ENCODE measurements at places on chromosomes 3 and 15.

- no peak for DNase-seq
Observed at GRCh38 chr15:88487796-88488523, 20.5 kb downstream of the MRPS11 start.

DNA sequence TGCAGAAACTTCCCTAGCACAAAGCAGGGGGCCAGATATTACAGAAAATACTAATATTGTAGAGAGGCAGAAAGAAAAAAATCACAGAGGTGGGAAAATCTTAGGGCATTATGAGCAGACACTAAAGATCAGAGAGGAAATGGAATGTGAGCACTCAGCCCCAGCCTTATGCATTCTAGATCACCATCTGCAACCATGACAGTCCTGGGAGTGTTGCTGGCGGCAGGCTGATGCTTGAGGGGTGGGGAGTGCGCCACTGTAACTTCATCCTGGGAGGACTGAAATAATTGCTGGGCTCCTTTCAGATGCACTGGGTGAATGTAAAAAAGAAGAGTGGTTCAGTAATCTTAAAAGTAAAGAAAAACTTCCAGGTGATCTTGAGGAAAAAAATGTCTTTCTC, 427.6 kb upstream of the SEMA6D start:
- DNase-seq: no peak

DNA sequence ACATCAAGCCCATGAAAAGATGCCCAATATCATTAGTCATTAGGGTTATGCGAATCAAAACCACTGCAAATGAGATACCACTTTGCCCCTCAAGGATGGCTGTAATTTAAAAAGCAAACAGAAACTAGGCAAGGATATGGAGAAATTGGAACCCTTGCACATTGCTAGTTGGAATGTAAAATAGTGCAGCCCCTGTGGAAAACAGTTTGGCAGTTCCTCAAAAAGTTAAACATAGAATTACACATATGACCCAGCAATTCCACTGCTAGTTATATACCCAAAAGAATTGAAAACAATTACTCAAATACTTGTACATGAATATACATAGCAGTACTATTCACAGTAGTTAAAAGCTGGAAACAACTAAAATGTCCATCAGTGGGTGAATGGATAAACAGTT, 186.8 kb upstream of the CGNL1 start:
- DNase-seq: no peak

DNA sequence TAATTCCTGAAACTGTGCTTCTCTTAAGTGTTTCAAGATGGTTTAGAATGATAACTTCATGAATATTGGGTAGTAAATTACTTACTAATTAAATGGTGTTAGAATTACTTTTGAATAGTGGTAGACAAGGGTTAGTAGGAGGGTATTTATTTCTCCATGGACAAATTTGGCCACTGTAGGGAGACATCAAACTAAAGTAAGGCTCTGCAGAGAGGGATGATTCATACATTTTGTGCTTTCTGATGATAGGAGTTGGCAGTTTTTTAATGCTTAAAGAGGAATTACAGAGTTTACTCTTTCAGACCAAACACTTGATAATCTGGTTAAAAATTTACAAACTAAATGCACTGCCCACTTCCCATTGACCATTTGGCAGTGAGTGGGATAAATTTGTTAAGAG, 127.6 kb downstream of the NAALADL2 start:
- no peak for DNase-seq

DNA sequence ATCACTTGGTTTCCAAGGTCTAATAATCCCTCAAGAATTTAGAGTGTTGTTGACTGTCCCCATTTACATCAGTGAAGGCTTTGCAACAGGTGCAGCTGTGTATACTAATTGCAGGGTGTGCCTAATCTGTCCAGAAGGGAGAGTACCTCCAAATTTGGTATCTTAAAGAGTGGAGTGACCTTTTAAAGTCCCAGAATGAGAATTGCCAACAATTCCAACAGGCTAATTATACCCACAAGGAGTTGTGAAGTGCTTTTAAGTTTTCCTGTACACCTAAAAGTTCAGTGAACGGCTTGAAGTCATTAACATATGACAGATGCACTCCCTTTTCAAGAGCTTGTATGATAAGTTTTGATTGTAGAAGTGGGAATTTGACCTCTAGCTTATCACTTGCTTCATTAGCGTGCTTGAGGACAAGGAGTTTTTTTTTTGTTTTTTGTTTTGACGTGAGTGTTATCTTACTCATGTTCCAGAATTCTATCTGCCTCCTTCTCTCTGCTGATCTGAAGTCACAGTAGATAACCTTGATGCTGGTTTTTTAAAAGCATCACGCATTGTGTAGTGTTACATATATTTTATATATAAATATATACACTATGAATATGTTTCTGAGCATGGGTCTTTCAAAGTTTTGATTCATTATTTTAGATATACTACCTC, 26.3 kb downstream of the CDIN1 start:
- DNase-seq: peak; percentile 71

DNA sequence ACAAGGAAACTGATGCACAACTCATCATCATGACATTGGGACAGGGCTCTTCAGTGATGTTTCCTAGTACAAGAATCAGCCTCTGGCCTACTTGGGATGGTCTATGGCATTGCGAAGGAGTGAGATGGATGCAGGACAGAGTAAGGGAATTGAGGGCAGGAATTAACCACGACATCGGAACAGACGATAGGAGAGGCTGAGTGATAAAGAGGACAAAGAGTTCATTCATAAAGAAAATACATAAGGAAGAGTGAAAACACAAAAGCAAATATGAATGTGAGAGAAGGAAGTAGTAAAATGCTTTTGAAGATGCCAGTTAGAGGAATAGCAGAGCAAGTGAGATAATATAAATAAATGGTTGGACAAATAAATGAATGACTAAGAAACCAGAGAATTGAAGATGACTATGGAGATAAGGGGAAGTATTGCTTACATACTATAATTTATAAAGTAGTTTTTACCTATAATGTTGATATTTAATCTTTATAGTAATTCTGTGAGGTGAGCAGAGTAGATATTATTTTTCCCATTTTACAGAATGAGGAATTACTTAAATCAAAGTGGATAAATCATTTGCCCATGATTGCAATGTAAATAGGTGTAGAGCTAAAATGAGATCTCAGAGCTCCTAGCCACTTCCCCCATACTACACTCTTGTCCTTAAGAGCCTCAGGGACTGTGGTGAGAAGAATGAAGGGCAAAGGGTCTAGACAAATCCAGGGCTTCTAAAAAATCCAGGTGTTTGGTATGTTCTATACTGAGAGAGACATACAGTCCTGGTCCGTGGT, 203.3 kb downstream of the DTWD1 start:
- DNase-seq: no peak

DNA sequence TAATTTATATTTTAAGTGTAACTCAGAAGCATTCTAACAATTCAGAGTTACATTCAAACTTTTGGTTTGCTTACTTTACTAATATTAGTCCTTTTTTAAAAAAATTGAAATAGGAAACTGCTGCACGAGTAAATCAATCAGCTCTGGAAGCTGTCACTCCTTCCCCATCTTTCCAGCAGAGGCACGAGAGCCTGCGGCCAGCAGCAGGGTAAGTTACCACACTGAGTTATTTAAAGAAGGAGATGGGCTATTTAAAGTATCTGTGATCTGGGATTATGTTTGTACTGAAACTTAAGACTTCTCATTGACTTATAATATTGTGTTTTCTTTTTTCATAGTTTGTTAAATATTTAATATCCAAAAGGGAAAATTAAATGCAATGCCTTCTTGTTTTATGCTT, 29.3 kb downstream of the APPL1 start:
- no peak for DNase-seq

DNA sequence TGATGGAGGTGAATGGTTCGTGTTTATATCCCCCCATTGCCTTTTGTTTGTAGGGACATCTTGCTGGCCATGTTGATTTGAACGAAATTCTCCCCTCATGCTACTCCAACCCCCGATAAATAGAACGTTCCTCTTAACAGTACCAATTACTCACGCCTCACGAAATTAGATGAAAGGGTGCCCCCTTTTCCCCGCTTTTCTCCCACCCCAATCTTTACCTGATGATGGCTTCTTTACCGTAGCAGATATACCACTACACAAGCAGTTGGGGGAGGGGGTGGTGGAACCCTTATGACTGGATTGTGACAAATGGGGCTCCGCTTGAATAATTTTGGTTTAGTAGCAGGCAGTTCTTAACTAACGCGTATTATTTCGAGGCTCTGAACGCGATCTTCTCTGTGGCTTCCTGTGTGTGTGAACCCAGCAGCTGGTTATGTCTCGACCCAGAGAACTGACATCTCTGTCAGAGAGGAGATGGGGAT, 1.1 kb downstream of the PIAS1 start:
- no peak for DNase-seq

- no peak for DNase-seq
Observed at GRCh38 chr15:72690938-72691337, 4.9 kb downstream of the BBS4 start.
